Fibroblast of skin of left quadriceps (primary cell): ENCODE measurements at places on chromosomes 11 and 22.

DNA sequence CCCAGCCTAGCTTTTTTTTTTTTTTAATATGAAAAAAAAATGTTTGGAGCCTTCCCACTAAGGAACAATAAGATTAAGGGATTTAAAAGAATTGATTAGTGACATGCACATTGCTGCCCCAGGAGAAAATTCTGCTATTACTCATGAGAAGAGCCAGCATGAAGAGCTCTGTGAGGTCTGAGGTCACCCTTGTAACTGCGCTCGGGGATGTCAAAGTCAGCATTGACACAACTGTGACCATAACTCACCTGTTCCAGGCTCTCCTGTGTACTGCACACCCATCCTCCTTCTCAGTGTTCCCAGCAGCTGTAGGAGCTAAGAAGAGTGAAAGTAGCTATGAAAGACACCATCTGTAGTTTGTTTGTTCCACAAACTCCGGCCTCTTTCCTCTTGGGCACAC is 109.8 kb upstream of the FGF3 start:
- DNase-seq: no peak

GRCh38 chr22:29208502-29208862 is 2.8 kb downstream of the EMID1 start:
- DNase-seq: no peak

DNA sequence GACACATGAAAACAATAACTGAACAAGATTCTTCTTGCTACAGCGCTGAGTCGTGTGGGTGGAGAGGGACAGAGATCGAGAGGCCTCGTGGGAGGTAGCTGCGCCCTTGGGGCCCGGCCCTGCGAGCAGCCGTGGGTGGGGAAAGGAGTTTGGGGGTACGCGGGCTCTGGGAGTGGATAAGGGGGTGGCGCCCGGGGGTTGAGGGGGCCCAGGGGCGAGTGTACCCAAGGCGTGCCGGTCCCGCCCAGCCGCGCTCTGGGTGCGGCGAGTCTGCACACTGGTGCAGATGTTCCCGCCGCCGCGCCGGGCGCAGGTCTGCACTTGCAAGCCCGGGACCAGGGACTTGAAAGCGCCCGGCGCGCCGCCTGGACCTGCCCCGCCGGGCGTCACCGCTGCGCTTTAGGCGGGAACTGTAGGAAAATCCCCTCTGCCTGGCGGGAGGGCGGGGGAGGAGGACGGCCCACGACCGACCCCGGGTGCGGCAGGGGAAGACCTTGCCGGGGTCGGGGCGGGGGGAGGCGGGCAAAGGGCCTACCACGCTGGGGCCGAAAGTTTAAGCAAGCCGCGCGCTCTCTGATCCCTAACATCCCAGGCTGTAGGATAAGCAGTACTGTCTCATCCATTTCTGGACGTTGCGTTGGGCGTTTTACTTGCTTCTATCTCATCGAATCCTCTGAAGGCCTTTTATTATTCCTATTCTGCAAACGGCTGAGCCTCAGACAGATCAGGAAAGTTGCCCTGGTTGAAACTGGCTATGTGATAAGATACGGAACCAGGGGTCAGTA is 1.4 kb upstream of the KREMEN1 start:
- DNase-seq: no peak

DNA sequence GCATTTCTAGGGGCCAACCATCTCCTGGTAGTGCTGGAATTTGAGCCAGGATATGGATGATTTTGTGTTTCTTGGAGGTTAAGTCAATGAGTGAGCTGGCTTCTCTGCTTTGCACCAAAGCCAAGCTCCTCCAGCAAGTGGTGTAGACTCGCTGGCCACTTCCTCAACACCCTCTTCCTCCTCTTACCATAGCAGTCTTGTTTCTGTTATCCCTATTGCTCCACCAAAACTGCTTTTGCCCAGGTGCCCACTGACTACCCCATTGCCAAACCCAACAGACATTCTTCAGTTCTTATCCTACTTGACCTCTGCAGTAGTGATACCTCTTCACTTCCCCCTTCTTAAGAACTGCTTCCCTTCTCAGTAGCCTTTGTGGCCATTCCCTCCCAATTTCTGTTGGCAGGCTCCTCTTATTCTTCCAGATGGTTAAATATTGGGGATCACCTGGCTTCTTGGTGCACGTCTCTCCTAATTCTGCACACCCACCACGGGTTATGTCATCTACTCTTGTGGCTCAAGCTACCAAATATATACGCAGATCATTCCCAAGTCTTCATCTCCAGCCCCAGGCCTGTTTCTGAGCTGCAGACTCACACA is 7.0 kb upstream of the PRG2 start:
- no peak for DNase-seq

- no peak for DNase-seq
Measured at GRCh38 chr11:117885777-117886176, 9.3 kb upstream of the FXYD6 start.

DNA sequence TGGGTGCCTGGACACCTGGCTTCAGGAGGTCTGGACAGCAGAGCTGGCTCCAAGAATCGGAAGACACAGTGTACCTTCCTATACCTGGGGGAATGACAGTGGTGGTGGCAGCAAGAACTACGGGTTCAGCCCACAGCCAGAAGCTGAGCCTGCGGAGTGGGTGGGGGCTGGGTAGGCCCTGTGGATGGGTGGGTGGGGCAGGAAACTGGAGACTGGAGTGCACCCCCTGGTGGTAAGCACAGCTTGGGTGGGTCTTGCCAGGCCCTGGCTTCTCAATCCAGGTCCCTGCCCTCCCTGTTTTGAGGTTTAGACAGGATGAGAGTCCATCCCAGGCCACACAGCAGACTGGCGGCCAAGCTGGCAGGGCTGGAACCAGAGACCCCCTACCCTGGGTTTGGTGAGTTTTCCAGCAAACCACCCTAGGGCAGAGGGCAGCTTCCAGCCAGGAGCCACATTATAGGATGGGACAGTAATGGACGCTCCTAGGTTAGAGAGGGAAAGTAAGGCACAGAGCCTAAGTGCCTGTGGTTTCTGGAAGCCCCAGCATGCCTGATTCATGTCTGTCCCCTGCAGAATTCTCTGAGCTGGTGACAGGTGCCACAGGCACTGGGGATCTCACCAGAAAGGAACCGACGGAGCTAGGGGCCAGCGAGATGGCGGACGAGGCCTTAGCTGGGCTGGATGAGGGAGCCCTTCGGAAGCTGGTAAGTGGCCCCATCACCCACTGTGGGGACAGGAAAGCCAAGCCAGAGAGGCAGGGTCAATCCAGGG is 1.7 kb downstream of the SMTN start:
- no peak for DNase-seq

DNA sequence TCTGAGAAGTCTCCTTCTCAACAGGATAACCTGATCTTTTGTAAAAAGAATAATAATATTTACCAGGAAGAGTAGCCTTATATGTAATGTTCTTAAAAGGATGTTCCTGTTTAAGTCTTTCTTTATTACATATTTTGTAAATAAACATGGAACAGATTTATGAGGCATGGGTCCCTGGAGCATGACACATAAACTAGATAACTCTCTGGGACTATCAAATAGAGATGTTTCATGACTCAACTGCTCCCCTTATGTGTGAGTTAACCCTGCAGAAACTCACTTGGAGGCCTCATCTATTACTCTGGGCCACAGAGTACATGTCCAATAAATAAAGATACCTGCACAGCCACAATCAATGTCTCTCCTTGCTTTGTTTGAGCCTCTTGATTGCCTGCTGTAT is 64.6 kb downstream of the GDPD4 start:
- no peak for DNase-seq

- DNase-seq: peak; percentile 82
Measured at GRCh38 chr11:65491614-65492386, 7.0 kb upstream of the MALAT1 start.

- DNase-seq: no peak
Measured at GRCh38 chr22:47089374-47089773, 326.9 kb downstream of the TBC1D22A start.

DNA sequence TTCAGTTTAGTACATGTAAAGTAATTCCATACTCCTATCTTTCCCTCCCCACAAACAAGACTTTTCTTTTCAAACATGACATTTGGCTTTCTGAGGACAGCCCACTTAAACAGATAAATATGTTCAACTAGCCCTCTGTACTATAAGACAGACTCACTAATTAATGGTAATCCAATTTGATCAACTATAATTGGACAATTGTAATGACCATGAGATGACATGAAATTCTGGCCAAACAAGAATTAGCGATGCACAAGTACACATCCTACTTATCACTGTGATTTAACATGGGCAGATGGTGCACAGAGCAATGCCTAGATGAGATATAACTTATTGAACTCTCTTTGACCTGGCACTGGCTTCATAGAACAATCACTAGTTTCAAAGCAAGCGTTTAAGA is 1033.7 kb upstream of the CCDC90B start:
- no peak for DNase-seq

GRCh38 chr11:76083563-76084451 is 122.5 kb downstream of the WNT11 start:
- no peak for DNase-seq

DNA sequence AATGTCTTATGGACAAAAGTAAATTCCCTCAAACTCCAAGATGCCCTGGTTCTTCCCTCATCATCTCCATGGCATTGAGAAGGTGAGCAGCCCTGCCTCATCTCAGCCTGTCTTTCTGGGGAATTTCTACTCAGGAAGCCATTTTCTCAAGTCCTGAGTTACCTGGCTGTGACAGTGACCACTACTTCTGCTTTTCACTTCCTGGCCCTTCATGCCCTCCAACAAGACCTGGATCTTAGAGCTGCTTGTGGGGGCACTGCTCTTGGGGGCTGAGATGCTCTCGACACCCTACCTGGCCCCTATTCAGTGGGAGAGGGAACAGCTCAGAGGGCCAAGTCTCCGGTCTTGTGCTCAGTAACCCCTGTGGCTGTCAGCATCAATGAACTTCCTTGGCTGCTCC is 5.5 kb upstream of the IGSF22 start:
- no peak for DNase-seq

- no peak for DNase-seq
Measured at GRCh38 chr11:91869686-91870085, 354.9 kb upstream of the FAT3 start.

- no peak for DNase-seq
Measured at GRCh38 chr22:20008221-20008995, 8.2 kb downstream of the ARVCF start.

DNA sequence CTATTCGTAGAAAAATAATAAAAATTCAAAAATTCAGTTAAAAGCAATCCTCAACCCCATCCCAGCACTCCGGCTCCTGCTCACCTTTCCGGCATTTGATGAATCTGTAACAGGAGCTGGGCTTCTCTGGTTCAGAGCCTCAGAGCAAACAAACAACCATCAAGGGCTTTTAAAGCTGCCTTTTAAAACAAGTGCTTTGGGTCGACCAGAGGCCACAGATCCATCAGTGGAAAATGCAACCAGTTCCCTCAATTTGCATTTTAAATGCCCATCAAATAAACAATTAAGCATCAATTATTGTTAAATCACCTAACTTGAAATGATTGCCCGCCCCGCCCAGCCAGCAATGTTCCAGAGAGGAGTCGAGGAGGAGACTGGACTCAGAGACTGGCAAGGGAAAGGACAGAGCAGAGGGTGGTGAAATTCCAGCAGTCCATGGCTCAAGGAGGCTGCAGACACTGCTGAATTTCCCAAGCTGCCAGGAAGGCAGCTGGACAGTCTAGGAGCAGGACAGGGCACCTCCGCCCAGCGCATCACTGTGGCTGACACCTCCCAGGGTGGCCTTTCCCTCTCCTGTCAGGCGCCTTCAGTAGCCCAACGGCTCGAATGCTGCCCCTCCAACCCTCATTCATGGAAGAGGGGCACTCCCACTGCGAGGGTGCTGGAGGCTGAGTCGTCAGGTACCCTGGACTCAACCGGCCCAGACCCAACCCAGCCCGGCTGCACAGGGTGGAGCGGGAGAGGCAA is 7.5 kb downstream of the FXYD6 start:
- DNase-seq: no peak

DNA sequence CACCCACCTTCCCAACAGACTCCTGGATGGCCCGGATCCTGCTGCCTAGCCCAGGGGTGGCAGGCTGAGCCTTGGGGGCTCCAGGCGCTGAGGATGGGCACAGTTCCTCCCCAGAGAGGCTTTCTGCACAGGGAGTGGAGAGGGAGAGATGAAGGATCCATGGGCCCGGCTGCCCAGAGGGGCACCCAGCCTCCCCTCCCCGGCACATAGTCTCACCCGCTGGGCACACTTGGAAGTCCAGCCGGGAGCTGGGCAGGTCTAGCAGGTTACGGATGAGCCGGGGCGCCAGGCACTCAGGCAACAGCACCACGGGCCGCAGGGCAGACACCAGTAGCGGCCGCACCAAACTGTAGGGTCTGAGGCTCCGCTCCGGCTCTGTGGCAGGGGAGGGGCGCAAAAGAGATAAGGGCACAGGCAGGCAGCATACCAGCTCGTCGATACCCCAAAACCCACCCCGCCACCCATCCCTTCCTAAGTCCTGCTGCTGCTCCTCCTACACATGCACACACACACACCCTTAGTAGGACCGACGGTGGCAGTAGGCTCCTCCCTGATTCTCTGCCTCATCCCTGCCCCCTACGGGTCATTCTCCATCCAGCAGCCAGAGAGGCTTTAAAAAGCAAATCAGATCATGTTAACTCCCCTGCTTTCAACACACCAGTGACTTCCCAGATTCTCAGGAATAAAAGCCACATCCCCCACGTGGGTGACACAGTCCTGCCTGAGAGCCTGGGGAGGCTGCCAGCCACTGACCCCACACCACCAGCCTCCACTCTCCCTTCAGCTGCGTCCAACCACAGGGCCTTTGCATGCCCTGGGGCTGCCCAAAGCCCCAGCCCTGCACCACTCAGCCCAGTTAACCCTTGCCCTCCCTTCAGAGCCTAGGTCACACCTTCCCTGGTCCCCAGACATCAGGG is 6.5 kb upstream of the MFNG start:
- no peak for DNase-seq
